ENCODE measurements at places on chromosomes 2 and 18.

- DNase-seq: no peak
Measured at GRCh38 chr2:152298754-152299153, 36.2 kb upstream of the FMNL2 start.

DNA sequence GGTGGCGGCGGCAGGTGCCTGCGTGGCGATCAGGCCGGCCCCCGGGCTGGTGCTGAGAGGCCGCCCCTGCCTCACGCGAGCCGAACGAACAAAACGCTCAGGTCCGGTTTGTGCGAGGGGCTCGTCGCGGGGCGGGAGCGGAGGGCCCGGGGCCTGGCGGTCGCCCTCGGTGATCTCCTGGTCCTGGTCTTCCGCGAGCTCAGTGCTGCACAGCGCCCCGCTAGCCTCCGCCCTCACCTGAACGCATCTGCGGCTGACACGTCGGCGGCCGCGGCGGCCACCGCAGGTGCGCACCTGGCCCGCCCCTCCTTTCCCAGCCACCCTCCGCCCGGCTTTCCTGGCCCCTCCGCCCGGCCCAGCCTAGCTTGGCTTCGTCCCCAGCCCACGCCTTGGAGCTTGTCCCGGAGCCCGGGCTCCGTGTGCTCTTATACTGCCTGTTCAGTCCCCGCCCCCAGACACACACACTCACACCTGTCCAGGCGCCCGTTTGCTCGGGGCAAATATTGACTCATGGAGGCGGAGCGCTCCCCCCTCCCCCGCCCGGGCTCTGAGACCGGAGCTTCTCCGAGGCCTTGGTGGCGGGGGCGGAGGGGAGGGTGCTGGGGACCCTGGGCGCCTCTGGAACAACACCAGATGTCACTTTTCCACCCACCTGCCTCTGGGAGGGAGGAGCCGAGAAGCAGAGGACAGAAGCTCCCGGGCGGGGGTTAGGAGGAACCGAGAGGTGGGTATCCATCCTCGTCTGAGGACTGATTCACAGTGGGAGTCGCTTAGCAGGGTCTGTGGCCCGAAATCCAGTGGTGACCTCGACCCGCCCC lies 8.6 kb upstream of the CRYBA2 start:
- DNase-seq: no peak

GRCh38 chr2:147843391-147843863 lies 1.4 kb upstream of the ACVR2A start:
- no peak for DNase-seq

- peak; percentile 56 for DNase-seq
Measured at GRCh38 chr2:54073796-54074195, 41.6 kb upstream of the ACYP2 start.

DNA sequence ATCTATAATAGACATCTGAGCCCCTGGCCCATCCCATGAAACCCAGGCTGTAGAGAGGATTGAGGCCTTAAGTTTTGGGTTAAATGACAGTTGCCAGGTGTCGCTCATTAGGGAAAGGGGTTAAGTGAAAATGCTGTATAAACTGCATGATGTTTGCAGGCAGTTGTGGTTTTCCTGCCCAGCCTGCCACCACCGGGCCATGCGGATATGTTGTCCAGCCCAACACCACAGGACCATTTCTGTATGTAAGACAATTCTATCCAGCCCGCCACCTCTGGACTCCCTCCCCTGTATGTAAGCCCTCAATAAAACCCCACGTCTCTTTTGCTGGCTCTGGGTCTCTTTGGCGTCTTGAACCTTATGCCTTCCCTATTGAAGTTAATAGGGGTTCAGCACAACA lies 110.7 kb downstream of the XRCC5 start:
- no peak for DNase-seq

DNA sequence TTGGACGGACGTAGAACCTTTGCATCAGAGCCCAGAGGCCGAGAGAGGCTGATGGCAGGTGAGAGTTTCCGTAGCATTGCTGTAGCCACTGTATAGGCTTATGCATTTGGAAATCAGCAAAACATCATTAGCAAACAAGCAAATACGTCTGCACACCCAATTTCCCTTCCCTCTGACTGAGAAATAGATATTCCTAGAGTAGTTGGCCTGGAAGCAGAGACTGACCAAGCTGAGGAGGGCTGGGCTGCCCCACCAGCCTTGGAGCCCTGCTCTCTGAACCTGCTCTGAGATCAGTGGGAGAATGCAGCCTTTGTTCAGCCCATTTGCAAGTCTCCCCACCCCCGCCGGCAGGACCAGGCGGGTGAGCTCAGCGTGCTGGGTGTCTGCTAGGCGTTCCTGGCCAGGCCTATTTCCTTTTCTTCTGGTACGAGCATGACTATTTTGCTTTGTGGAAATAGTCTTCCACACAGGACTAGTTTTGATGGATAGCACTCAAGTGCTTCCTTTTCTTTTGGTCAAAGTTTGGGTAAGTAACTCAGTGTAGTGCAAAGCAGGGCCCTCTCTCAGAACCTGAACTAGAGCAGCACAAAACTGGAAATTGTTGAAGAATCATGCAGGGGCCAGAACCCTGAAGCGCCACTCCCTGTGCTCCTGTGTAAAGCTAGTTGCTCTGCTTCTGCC lies 21.9 kb upstream of the RNF149 start:
- DNase-seq: no peak

- no peak for DNase-seq
Measured at GRCh38 chr2:50624506-50624905, 407.4 kb downstream of the NRXN1 start.

DNA sequence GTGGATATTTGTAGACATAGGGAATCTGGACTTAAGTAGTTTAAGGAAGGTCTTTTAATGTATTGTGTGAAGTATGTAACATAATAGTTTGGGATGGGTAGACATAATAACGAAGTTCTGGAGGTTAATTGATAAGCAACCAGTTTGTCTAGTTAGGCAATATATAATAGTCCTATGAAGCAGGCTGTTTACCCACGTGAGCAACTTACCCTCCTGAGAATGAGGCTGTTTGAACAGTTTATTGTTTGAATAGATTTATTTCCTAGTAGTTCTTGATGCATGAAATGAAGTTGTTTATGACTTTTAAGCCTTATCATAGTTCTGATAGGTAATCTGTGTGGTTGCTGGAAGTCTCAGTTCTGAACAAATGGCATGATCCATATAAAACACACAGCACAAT lies 361.5 kb downstream of the GALNT13 start:
- no peak for DNase-seq

DNA sequence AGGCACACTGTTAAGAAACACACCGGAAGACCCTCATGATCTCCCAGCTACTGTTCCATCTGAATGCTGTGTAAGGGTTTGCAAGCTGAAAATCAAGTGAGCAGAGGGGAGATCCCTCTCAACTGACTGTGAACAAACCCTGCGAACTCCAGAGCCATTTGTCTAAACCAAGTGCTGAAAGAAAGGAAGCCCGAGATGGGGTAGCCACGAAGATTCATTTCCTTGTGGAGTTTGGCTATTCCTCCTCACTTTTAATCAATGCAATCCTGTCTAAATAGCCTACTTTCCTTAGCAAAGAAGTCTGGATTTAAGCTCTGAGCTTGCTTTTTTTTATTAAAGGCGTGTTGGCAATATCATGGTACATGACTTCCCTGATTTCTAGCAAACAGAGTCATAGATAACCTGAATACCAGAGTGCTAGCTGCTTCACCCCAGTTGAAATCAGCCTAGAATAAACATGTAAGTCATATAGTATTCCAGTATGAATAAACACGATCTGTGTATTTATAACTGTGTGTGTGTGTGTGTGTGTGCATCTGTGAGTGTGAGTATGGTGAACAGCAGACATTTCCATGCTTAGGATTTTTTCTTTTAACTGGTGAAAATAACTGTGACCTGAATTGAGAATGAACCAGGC lies 365.2 kb downstream of the ZNF521 start:
- no peak for DNase-seq

GRCh38 chr2:75261923-75262322 lies 62.6 kb upstream of the TACR1 start:
- DNase-seq: no peak

DNA sequence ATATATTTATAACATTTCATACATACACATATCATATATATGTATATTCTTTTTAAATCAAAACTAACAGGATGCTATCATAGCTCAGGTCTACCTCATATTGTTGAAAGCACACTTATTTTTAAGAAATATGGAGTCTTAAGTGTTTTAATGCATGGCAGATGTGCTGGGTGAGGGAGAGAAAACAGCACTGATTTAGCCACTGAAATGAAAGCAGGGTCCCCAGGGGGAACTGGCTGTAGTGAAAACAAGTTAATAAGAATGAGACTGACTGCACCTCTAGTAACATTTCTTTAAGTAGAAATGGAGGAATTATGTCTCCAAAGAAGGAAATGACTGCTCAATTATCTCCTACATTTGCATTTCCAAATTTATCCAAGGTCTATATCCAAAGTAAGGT lies 857.8 kb downstream of the DCDC2C start:
- DNase-seq: no peak

Data from choroid plexus epithelial cell (primary cell).